Activated CD8-positive, alpha-beta T cell treated with anti-CD3 and anti-CD28 coated beads for 36 hours (primary cell): ENCODE measurements at places on chromosomes 7 and 10. TPM values are rescaled to one million over a fixed set of nuclear protein-coding genes. Genes with fewer than 3 reads are reported as not detected.
A peak's percentile ranks its signal among the peaks of the same experiment; 100 is the strongest.

- DNase-seq, result no peak
Observed at GRCh38 chr7:88191911-88192310, 27.9 kb downstream of the SRI start.

GRCh38 chr10:89327803-89328441 is at the start of gene IFIT3:
Gene IFIT3, plus strand, starts transcription at chr10:89327997. Its CDS starts 77 bp downstream, at chr10:89328074.
- peak; percentile 32 for DNase-seq

- DNase-seq, result no peak
Observed at GRCh38 chr10:78264361-78264760, 230.7 kb downstream of the RPS24 start.

DNA sequence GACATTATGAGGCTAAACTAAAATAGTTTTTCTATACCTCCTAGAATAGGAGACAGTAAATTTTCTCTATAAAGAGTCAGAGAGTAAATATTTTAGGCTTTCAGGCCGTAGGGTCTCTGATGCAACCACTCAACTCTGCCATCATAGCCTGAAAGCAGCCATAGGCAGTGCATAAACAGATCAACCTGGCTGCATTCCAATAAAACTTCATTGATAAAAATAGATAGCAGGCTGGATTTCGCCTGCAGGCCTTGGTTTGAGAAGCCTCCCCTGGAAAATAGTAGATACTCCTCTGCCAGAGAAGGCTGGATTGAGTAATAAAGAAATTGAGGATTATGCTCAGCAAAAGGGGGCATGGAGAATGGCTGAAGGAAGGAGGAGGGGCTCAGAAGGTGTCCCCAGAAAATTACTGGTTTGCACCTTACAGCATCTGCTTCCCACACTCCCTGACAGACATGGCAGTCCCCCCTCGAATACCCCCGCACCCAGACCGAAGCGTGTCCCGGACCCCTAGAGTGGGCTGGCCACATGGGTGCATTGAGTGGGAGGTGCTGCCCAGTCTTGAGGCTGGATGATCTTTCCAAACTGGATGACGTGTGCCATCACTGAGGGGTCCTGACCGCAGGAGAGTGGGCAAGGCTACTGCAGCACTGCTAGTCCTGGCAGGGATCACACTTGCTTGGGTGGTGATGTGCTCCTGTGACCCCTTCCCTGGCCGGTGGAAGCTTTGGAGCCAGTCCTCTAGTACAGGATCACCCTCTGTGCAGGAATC is 126.6 kb downstream of the PTPN20 start:
- DNase-seq, result no peak

GRCh38 chr10:373526-374309 is 238.5 kb downstream of the ZMYND11 start:
- no peak for DNase-seq

- peak; percentile 14 for DNase-seq
Observed at GRCh38 chr7:47578579-47579270, 3.2 kb downstream of the TNS3 start.

DNA sequence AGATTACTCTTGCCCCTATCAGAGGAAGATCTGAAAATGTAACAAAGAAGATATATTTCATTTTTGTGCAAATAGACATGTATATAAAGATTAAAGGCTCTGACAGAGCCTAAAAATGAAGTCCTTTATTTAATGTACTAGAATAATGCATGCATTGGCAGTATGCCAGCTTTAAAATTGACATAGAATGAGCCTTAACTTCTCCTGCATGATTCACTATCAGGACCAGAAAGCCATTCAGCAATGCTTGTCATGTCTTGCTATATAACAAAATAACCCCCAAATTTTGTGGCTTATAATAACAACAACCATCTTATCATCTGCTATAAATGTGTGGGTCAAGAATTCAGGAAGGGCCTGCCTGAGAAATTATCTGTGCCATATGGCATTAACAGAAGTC is 411.9 kb downstream of the GRM8 start:
- no peak for DNase-seq

Gene ZNF746
- 13.0 TPM for total RNA-seq

Gene OIT3
- not detected for total RNA-seq

DNA sequence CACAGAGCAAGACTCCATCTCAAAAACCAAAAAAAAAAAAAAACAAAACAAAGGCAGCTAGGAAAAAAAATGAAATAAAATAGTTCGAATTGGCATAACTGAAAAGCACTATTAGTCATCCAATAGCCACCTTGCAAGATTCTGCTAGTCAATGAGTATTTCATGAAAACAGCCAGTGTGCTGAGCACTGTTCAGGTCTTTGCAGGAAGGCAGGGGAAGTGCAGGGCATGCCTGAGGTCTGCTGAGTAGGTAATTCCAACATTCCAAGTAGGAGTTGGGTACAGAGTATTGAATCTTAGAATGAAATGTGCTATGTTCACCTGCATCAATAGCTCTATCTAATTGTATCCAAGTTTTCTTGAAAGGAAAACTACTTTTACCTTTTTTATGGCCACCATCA is 22.9 kb downstream of the ABRAXAS2 start:
- no peak for DNase-seq

DNA sequence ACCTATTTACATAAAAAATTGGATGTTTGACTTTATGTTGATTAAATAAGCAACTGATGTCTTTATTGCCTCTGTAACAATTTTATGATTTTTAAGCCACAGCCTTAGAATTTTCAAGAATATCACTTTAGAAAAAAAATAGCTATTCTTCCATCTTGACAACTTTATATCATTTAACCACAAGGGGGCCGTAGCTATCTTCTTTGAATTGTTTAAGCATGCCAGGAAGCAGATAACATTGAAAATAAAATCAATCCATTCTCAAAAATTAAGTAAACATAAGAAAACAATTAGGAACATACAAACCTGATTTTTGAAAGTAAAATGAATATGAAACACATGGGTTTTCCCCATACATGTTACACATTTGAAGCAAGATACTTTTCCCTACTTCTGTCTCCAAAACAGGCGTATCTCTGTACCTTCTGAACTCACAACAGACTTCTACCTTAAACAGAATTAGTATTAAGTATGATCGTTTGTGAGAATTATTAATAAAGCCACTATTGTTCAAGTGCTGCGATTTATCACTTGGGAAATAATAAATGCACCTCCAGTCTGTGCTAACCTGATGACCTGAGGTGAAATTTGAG is 209.0 kb downstream of the CACNA2D1 start:
- DNase-seq, result no peak

Gene SLC13A1
- total RNA-seq, result not detected

Gene CRPPA
- 1.6 TPM for total RNA-seq

- no peak for DNase-seq
Observed at GRCh38 chr7:134473861-134474291, 15.0 kb upstream of the AKR1B1 start.

Gene GRM8
- not detected for total RNA-seq

Gene ETV1
- total RNA-seq, result 0.56 TPM

DNA sequence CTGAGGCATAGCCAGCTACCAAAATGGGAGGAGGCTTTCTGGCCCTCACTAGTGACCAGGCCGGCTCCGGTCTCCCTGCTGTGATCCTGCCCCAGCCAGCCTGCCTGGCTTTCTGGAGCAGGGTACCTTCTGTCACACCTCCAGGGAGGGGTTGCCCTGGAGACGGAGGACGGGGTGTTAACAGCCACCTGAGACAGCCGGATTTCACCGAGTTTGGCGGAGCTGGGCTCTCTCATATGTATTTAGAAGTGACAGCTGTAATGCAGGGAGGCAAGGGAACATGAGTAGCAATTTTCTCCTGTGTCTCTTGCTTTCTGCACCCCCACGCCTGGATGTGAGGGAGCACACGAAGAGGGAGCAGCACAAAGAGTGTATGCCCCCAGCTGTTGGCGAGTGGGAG is 473.3 kb downstream of the PLXNA4 start:
- no peak for DNase-seq

DNA sequence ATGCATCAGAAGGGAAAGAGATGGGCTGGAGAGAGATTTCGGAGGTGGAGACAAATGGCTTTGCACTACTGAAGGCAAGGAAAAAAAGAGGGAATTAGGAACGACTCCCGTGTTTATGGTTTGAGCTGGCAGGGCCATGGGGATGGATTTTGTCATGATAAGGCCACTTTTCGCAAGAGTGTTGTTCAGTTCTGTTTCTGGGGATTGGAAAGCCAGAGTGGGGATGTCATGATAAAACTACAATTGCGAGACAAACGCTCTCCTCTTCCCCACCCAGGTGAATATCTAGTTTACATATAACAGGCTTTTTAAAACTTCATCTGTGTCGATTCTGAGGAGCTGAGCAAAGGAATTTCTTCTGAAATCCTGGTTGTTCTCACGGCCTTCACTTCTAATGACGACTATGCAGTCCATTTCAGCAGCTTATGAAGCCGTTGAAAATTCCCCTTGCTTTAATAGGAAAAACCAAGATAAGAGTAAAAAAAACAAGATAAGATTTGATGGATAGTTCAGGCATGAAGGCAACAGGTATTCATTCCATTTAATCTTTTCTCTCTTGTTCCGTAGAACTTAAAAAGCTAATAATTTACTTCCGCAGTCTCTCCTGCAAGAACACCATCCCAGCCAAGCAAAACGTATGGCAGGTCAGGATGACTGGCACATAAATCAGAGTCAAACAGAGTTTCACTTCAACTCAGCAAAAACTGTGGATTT is 245.6 kb upstream of the PITRM1 start:
- no peak for DNase-seq
